Vagina (tissue), 2 donors: ENCODE measurements at places on chromosomes 2 and 18.
A peak's percentile ranks its signal among the peaks of the same experiment; 100 is the strongest.

DNA sequence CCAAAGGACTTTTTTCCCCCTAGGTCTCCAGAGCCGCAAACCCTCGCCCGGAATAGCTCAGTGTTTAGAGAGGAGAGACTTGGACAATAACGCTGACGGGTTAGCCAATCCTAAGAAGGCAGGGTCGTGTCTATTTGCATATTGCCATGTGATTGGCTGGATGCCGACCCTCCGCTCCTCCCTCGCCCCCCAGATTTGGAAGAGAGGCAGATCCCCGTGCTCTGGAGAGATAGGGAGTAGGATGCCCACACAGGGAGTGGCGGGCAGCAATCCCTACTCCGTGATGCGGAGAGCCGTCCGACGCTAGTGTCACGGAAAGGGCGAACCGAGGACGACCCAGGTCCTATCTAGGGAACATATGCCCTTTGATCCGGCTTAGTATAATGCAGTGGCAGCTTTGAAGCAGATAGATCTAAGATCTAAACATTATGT is 1.4 kb downstream of the WNT6 start:
- H3K4me3 ChIP-seq, result peak overlapping the region; percentile 39
- H3K36me3 ChIP-seq, result no peaks in the 10 kb centered on the region
- peak overlapping the region; percentile 40 for H3K27ac ChIP-seq
- peaks cover 30% of the 10 kb centered on the region for H3K4me1 ChIP-seq
- no peak for DNase-seq

DNA sequence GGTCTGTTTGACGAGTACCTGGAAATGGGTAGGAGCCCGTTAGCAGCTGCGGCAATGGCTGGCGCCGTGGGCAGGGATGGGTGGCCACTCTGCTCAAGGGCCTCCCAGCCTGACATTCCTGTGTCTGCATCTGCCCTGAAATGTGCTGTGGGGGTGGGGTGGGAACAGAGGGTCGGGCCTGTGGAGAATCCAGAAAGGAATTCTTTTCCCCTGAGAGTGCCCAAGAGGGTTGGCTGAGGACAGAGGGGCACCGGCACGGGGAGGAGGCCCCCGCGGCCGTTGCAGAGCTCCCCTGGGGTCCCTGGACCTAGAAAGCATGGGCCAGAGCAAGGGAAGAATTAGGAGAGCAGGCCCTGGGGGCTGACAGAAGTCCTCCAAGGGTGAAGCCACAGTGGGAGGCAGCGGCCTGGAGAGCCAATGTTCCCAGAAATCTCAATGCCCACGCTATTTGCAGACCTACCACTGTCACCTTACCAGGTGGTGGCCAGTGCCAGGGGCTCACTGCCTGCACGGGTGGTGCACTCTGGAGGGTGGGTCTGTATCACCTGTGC is 27.8 kb downstream of the ANO7 start:
- H3K27me3 ChIP-seq, result no peaks in the 10 kb centered on the region
- no peaks in the 10 kb centered on the region for H3K36me3 ChIP-seq
- no peak overlapping the region for H3K27ac ChIP-seq
- H3K4me3 ChIP-seq, result no peak overlapping the region

- H3K4me1 ChIP-seq, result peaks cover 65% of the 10 kb centered on the region
- DNase-seq, result peak; percentile 82
- H3K36me3 ChIP-seq, result no peaks in the 10 kb centered on the region
- no peak overlapping the region for H3K27ac ChIP-seq
These were observed 47.9 kb downstream of the LDLRAD4 start for GRCh38 chr18:13266218-13267100.

GRCh38 chr2:188788621-188789020 is 185.6 kb upstream of the COL3A1 start:
- no peaks in the 10 kb centered on the region for H3K36me3 ChIP-seq
- no peak for DNase-seq

DNA sequence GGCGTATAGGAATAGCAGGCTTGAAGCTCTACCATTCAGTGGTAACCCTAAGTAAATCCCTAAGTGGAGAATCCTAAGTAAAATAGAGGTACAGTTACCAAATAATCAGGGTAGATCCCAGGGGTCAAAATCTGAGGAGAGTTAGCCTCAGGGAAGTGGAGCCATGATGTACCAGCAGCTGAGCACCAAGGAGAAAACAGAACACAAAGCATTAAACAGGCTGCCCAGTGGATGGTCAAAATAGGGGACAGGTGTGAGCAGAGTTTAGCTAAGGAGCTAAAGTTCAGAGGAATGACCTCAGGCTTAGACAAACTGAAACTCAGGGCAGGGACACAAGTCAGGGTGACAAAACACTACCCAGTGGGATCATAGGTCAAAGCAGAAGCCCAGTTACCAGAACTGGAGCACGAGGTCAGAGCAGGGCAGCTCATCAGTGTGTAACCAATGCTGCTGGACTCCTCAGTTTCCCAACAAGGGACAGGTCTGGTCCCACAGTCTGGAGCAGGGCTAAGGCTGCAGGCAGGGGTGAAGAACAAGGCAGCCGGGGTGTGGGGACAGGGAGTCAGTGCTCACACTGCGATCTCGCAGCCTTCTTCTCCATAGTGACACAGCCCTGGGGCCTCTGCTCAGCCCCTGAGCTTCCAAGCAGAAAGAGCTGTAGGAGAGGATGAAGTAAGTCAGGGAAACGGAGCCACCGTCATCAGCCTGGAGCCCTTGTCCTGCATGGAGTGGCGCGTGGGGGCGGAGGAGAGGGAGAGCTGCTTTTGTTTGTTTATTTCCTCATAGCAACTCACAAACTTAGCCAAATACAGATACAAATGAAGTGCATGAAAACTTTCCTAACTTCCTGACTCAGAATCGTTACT is 264.0 kb downstream of the MREG start:
- no peaks in the 10 kb centered on the region for H3K36me3 ChIP-seq
- peaks cover 5% of the 10 kb centered on the region for H3K4me1 ChIP-seq
- H3K27me3 ChIP-seq, result no peaks in the 10 kb centered on the region
- DNase-seq, result peak; percentile 91

DNA sequence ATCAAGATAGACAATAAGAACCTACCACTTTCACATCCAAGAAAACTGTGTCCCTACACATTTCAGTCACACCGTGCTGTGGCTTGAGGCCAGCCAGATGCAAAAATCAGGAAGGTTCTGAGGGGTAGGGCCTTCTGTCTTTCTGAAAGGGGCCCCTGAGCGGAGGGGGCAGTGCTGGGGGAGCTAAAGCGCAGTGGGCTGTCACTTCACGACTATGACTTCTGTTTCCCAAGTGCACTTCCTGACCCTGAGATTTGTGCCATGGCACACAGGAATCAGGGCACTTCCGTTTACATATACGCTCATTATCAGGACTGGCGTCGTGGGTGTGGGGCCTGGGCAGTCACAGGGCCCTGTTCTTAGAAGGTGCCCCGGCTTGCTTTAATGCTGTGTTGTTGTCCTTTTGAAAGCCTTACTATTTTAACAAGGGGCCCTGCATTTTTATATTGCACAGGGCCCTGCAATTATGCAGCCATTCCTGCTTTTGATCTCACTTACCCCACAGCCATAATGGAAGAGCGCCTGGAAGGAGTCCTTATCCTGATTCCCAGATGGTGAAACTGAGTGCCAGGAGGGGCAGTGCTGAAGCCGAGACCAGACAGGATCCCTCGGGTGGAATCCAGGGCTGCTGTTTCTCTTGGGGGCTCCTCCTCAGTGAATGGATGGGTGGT is 620 bp downstream of the NGEF start:
- H3K27me3 ChIP-seq, result no peaks in the 10 kb centered on the region
- peak; percentile 65 for DNase-seq
- no peaks in the 10 kb centered on the region for H3K36me3 ChIP-seq
- H3K4me1 ChIP-seq, result no peaks in the 10 kb centered on the region
- no peak overlapping the region for H3K4me3 ChIP-seq
